ENCODE measurements at places on chromosomes 7 and 10. TPM values are rescaled to one million over a fixed set of nuclear protein-coding genes. Genes with fewer than 3 reads are reported as not detected.

Gene TAS2R4
- 0.12 TPM for total RNA-seq

Gene IDI2
- total RNA-seq, result not detected

Gene STOX1
- 0.60 TPM for total RNA-seq

Gene SAMD9
- total RNA-seq, result 7.1 TPM

Gene PLAU
- 123 TPM for total RNA-seq

Gene DNAJC12
- total RNA-seq, result 65.1 TPM

Gene INA
- total RNA-seq, result 28.3 TPM

Measured in A549 treated with RU486 at 1 μM for 4 hours (cell line).